RWPE2 (cell line): ENCODE measurements at places on chromosomes 1 and 21.

GRCh38 chr1:206727981-206728696 is 42.4 kb upstream of the IL19 start:
- H3K27me3 ChIP-seq: no peaks in the 10 kb centered on the region
- H3K4me1 ChIP-seq: peaks cover 13% of the 10 kb centered on the region
- peaks cover 41% of the 10 kb centered on the region for H3K36me3 ChIP-seq
- H3K4me3 ChIP-seq: no peak overlapping the region
- H3K27ac ChIP-seq: no peak overlapping the region

DNA sequence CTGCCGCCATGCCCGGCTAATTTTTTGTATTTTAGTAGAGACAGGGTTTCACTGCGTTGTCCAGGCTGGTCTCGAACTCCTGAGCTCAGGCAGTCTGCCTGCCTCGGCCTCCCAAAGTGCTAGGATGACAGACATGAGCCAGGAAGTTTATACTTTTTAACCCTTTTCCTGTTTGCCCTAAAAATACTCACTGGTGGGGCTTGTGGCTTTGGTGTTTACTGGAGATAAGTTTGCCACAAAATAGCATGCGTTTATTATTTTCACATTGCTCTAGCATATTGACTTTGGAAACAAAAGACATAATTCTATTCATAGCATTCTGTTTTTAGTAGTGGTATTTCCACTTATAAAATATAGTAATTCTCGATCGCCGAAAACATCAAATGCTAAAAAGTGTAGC is 19.8 kb upstream of the GTF2B start:
- H3K27ac ChIP-seq: no peak overlapping the region
- no peak for DNase-seq
- H3K27me3 ChIP-seq: no peaks in the 10 kb centered on the region
- H3K4me3 ChIP-seq: no peak overlapping the region
- H3K36me3 ChIP-seq: no peaks in the 10 kb centered on the region

DNA sequence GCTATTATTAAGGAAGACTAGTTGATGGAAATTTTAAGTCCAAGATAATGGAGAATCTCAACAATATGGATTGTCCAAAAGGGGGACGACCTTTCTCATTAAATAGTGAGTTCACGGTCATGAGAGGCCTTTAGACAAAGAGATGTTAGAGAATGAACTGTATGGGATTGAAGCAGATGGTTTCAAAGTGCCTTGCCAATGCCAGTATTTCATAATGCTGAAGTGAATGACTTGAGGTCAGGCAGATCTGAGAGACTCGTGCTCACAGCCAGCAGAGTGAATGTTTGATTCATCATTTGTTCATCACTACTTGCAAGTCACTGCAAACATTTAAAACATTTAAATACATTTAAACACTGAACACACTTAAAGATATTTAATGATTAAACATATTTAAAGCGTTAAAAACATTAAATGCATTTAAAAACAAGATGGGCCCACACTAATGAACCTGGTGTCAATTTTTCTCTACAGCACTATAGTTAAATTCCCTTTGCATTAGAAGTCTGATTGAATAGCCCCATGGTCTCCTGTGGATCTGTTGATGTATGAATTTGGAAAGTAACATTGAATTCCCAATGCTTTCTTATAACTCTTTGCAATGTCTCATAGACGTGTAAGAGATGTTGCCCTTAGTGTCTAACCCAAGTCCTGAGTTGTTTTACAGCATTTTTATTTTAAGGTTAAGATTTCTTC is 80.7 kb downstream of the TGFB2 start:
- H3K27me3 ChIP-seq: no peaks in the 10 kb centered on the region
- no peaks in the 10 kb centered on the region for H3K36me3 ChIP-seq
- peak overlapping the region; percentile 64 for H3K27ac ChIP-seq
- H3K4me1 ChIP-seq: peaks cover 15% of the 10 kb centered on the region
- DNase-seq: no peak
- H3K4me3 ChIP-seq: no peak overlapping the region

DNA sequence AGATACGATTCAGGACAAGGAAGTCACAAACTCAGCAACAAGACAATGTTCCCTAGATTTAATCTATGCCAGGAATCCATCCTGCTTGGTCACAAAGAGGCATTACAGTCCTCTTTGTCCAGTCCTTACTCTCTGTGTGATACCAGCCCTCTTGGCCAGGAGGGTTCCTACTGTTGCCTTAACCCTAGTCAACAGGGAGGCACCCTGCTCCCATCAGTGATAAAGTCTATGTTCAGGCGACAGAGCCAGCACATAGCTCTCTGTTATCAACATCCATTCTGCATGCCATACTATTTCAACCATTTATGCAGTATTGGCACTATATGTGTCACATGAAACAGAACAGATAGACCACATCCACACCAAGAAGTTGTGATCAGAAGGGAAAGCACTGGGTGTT is 4.4 kb upstream of the NPL start:
- no peak overlapping the region for H3K4me3 ChIP-seq
- H3K36me3 ChIP-seq: no peaks in the 10 kb centered on the region
- no peak overlapping the region for H3K27ac ChIP-seq
- peaks cover 2% of the 10 kb centered on the region for H3K4me1 ChIP-seq
